ENCODE measurements at places on chromosomes 5 and 9.

DNA sequence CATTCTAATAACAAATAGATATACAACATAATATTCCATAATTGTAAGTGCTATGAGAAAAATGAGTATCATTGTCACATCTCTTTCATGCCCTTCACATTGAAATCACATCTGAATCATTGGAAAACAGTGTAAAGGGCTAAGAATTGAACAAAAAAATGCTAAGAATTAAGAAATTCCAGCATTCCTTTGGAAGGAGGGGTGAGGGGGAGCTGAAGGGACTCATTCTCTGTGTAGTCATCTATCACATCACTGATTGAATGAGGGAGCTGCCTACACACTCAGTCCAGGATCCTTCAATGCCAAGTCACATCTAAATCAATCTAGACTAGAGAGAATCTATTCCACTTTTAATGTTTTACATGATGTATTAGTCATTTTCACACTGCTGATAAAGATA lies 286.6 kb downstream of the DTWD2 start:
- no peak for DNase-seq

GRCh38 chr5:84290161-84290560 lies 94.5 kb downstream of the EDIL3 start:
- no peak for DNase-seq

DNA sequence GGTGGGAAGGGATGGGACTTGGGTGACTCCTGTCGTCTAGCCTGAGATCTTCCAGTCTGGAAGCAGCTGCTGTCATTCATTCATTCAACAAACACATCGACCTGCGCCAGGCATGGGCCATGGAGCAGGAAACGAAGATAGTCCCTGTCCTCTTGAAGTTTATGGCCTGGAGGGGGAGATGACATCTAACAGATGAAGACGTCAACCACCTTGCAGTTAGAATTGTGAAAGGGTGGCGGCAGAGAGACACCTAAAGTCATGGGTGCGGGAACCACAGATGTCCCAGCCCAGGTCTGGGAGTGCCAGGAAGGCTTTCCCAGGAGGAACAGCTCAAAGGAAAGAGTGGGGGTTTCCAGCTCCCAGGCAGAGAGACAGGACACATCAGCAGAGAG lies 21.0 kb upstream of the IER5L start:
- no peak for DNase-seq

GRCh38 chr5:145806923-145807322 lies 28.2 kb downstream of the PRELID2 start:
- DNase-seq, result no peak

- no peak for DNase-seq
These were observed 30.7 kb upstream of the SYK start for GRCh38 chr9:90770927-90771326.

DNA sequence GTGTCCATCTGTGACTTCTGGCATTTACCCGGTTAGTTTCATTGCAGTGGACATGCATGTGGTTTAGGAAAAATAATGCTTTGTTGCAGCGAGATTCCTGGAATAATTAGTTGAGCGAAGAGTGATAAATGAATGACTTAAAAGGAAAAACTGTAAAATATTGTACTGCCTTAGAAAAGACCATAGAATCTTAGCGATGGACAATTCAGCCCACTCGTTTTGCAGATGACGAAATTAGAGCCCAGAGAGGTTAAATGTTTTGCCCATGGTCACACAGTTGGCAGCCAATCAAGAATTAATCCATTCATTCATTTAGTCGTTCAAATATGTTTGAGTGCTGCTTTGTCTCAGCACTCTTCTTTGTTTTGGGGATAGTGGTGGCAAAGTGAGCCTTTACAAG lies 107.9 kb downstream of the ARHGAP26 start:
- DNase-seq, result no peak

- no peak for DNase-seq
These were observed 31.0 kb upstream of the FSD1L start for GRCh38 chr9:105416840-105417239.

GRCh38 chr9:92769286-92769685 lies 4.7 kb upstream of the BICD2 start:
- no peak for DNase-seq

Data from activated naive CD4-positive, alpha-beta T cell treated with anti-CD3 and anti-CD28 coated beads, Interleukin-2, amount 50 U/mL, for 72 hours (primary cell).